AG04449 (cell line): ENCODE measurements at places on chromosomes 1 and 21.

GRCh38 chr1:78420181-78420580, 70.6 kb upstream of the PTGFR start:
- DNase-seq = no peak

DNA sequence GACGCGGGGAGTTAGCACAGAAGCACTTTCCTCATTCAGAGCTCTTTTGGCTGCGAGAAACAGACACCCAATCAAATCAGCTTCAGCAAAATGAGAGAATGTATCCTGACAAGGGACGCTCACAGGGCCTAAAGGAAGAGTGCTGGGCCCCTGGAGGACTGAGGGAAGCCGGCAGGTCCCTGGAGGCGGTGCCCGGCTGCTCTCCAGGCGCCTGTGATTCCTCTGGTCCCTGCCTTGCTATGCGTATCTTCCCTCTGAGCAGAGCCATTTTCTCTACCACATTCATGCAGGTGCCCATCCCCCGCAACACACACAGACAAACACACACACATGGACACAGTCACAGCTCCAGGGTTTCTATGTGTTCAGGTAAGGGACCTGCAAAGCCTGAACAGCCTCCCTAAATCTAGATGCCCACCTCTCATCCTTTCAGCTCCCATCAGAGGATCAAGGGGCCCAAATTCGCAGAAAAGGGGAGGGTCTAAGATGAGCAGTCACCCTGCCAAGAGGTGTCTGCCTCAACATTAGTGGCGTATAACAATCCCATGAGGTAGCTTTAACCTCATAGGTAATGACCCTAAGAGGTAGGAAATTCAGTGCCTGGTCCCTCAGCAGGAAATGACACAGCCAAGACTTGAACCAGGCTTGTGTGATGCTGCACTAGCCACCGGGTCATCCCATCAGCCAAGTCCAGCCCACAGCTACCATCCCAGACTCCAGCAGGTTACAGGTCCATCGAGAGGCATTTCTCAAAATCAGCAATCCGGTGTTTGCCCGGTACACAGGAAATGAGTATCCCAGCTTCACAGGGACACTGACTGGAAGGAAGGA, 29.0 kb downstream of the PTAFR start:
- no peak for DNase-seq

- no peak for DNase-seq
Measured at GRCh38 chr1:109902204-109902985, 8.3 kb upstream of the CSF1 start.

- DNase-seq = no peak
Measured at GRCh38 chr1:85342207-85342606, 65.8 kb upstream of the BCL10 start.

- no peak for DNase-seq
Measured at GRCh38 chr1:222096883-222097282, 355.0 kb upstream of the DUSP10 start.

DNA sequence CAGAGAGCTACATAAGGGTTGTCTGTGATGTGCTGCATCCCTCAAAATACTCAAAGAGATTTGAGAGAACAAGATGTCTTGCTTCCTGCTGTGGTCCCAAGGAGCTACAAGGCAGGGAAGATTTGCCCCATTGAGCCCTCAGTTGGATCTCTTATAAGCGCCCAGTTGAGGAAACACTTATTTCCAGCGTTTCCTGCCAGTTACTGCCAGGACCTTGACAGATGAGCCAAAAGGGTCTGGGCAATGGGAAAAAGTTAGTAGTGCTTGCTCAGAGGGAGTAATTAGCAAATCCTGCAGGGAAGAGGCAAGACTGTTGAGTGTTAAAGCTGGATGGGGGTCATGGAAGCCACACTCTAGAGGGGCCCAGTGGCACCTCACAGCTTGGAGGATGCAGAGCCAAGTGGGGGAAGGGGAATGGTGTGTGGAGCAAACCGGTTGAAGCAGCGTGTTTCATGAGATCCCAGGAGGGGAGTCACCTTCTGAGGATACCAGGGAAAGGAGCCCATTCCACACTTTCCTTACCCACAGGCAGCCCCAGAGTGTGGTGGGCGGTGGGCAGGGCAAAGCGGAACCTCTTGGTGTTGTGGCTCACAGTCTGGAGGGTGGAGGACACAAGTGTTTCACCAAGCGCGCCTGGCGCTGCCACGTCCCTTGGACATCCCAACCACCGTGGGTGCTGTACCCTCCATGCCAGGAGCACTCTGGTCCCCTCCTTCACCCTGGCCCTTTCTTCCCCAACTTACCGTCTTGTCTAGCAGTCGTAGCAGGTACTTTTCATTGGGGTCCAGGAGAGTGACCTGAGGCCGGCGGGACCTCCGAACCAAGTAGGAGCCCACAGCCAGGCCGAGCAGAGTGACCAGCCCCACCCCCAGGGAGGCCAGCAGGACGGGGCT, 805 bp downstream of the CYB5R1 start:
- no peak for DNase-seq

DNA sequence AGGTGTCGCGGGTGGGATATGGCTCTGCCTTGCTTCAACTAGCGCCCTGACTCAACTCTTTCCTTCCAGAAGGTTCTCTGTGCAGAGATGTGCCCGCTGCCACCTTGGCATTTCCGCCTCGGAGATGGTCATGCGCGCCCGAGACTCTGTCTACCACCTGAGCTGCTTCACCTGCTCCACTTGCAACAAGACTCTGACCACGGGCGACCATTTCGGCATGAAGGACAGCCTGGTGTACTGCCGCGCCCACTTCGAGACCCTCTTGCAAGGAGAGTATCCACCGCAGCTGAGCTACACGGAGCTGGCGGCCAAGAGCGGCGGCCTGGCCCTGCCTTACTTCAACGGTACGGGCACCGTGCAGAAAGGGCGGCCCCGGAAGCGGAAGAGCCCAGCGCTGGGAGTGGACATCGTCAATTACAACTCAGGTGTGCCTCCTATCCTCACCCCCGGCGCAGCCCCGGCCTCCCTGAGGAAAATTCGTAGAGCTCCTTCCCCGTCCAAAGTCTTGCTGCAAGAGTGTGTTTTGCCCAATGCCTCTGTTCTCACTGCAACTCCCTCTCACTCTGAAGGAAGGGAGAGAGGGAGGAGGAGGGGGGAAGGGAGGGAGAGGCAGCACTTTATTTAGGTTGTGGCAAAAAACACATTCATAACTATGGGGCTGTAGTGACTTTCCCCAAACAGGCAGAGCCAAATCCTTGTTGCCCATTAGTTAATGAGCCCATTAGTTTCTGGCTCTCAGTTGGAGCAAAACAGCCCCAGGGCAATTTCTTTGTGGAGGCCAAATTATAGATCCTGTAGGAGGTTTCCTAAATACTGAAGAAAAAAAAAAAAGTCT, 4.3 kb downstream of the LHX9 start:
- no peak for DNase-seq

- DNase-seq = no peak
Measured at GRCh38 chr1:200153277-200154055, 126.0 kb downstream of the NR5A2 start.

DNA sequence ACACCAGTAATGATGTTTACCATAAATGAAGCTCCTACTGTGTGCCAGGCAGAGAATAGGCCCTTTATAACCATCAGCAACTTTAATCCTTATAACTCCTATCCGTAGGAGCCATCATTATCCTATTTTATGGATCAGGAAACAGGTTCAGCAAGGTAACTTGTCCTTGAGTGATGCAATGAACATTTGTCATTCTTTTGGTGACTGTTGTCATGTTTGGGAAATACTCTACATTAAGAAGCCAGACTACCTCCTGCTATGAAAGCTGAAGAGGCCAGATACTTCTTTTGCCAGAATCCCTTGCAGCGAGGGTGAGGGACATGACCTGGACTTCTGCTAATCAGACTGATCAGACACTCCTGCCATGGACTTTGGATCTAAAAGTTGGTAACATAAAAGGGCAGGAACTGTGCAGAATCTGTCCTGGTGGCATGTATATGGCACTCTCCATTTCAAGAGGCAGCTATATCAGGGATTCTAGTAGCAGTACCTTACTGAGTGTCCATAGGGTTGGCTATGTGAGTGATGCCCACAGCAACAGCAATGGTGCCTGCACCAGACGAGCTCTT, 33.1 kb upstream of the SRRM1 start:
- DNase-seq = no peak

DNA sequence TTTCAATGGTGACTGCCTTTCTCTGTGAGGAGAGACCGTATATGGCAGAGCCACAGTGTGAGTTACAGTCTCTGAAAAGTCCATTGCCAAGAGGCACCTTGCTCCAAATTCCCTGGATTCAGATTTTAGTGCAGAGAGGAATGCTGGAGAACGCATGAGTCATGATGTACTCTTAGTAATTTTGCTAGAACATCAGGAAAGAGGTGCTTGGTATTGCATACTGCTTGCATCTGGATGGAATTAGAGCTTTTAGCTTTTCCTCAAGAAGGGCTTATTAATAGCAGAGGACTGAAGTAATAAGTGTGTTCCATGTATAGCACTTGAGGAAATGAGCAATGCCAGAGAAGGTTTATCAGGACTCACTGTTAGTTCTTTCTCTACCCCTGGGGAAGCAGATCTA, 40.5 kb upstream of the AKT3 start:
- peak; percentile 65 for DNase-seq

DNA sequence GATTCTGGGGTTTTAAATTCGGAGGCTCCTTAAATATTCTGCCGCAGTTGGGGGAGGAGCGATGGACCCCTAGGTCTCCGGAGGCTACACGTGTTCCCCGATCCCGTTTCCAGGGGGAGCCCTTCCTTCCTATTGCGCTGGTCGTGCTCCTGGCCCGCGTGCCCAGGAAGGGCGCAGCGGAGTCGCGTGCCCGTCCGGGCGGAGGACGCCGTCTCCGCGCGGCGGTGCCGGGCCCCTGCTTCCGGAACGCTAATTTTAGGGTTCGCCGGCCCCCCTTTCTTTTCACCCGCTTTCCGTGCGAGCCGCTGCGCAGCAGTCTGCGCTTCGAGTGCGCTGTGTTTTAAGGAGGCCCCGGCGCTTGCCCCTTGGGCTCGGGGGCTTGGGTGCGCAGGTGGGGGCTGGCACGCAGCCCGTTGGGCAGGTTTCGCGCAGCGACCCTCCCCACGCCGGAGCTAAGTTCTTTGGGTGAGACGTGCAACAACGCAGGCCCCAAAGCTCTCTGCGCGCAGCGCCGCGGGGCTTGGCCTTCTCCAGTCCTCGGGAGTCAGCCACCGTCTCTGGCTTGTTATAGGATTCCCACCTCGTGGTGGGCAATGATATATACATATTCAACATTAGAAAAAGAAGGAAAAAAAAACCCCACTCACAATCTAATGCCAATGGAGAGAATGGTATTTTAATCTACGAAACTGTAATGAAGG, 43.5 kb upstream of the DNAJC6 start:
- no peak for DNase-seq

DNA sequence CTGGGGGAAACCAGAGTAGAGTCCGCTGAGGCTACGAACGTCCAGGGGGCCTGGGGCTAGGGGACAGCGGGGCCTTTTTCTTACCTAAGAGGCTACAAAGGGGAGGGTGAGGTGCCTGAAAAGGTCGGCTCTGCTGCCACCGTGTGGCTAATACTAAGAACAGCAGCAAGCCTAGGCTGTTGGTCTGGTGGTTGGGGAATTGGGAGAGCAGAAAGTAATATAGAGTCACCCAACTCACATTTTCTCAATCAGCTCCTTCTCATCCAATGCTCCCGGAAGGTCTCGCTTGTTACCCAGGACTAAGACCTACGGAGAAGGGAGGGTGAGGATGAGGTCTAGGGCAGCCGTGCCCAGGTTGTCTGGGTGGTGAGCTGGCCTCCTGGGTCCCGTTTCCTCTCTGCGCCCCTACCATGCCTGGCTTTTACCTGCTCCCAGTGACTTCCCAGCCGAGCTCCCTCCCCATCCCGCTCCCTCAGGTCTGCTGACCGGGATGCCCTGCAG, 9.3 kb downstream of the ARL8A start:
- no peak for DNase-seq

GRCh38 chr1:167440345-167440744, 78.0 kb downstream of the CD247 start:
- DNase-seq = no peak

DNA sequence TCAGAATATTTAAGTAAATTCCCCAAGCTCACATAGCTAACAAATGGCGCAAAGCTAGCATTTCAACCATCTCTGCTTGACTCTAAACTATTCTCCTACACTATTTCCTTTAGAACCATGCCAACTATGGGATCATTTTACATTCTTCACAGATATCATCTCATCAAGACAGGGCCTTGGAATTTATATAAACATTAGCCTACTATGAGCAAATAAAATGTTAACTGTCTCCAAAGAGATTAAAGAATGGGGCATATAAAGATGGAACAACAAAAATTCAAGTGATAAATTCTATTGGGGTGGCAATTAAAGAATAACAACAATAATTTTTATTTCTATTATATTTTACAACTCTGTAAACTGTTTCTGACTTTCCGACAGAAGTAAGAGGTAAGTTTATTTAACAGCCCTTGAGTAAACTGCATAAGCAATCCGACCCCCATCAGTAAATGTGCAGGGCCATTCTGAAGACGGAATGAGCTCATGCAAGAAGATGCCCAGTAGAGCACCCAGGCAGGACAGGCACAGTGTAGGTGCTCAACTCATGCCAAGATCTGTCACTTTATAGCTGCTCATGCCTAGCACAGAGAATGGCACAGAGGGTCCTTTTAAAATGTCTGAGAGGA, 261.9 kb downstream of the VAV3 start:
- DNase-seq = peak; percentile 63

DNA sequence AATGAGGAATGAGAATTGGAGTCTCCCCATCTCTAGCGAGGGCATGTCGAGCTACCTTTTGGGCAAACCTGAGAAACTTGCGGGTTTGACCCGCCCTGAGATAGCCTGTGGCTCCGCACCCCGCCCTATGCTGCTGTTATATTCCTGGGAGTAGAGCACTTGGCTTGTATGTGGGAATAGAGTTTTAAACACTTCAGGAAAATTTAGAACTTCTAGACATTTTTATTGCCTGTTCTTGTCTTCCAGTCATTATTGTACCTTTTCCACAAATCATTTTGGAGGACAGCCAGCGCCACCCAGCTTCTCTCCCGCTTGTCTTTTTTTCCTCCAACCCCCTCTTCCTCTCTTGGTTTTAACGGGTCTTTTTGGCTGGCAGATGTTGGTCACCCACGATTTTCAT, 738 bp downstream of the GNPAT start:
- DNase-seq = no peak

GRCh38 chr1:36161641-36162531, 5.9 kb downstream of the MAP7D1 start:
- no peak for DNase-seq

DNA sequence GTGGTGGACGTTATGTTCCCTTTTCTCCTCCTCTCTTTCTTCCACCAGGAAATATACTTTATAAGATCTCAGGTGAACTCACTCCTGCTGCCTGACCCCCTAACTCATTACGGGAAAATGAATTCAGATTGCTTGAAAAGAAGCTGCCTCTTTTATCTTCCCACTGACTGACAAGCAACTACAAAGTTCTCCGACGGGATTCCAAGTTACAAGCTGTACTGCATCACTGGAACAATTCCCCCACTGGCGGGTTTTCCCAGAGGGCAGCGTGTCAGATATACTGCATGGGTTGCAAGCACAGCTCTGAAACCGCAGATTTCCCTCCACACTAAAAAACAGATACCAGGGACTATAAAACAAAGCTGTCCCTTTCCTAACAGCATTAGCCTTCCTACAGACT, 390.6 kb downstream of the KCTD3 start:
- no peak for DNase-seq

- DNase-seq = no peak
Measured at GRCh38 chr1:215567491-215568298, 591 bp downstream of the KCTD3 start.
